ENCODE measurements at places on chromosomes 7 and 10.

DNA sequence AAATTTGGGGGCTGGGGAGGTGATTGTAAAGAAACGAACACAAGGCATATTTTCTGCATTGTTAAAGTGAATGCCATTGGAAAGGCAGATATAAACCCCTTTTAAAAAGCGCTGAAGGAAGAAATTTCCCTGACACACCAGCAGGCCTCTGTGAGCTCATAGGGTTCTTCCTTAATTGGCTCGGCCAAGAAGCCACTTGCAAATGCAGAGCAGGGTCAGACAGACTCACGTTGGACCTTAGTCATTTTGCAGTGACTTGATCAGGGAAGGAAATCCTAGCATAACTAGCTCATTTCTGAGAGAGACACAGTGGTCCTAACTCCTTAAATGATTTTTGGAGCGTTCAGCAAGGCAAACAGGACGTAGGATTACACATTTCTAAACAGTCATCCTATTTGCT is 1461.4 kb downstream of the GATA3 start:
- no peak for DNase-seq

GRCh38 chr7:4461531-4461930 is 220.6 kb upstream of the FOXK1 start:
- DNase-seq = no peak

GRCh38 chr10:116141855-116142254 is 131.2 kb downstream of the GFRA1 start:
- DNase-seq = no peak

DNA sequence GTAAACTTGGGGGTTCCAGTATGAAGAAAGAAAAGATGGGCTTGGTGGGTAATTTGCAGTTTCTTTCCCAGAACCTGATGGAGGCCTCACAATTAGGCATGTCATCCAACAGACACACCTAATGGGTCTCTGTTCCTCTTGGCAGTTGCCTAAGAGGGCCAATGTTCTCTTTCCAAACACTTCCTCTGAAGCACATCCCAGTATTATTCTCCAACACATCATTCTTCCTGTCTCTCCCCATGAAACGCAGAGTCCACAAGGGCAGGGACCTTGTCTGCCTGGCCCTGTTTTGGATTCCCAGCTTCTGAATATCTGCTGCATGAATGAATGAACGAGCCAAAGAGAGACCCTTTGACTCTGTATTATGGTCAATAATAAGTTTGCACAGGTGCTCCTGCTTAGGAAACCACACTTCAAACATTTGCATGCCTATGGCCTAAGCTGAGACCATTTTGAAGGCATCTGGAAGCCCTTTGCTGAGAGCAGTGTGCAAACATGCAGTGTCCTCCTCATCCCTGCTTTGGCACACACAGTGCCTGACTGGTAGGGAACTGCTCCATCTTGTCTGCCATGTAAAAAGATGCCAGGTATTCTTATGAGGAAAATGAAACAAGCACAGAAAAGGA is 100.9 kb upstream of the CHST15 start:
- no peak for DNase-seq

DNA sequence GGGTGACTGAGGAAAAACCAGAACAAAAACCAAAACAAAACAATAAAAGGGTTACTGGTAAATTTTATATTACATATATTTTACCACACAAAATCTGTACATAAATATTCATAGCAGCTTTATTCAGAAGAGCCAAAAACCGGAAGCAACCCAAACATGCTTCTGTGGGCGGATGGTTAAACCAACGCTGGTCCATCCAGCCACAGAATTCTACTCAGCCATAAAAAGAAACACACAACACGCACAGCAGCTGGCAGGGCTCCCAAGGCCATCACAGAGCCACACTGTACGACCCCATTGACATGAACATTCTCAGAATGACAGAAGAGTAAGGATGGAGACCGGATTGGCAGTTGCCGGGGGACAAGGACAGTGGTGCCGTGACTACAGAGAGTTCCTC is 83.6 kb downstream of the PROSER2 start:
- DNase-seq = no peak

GRCh38 chr10:21169271-21169670 is 272.2 kb upstream of the NEBL start:
- no peak for DNase-seq

DNA sequence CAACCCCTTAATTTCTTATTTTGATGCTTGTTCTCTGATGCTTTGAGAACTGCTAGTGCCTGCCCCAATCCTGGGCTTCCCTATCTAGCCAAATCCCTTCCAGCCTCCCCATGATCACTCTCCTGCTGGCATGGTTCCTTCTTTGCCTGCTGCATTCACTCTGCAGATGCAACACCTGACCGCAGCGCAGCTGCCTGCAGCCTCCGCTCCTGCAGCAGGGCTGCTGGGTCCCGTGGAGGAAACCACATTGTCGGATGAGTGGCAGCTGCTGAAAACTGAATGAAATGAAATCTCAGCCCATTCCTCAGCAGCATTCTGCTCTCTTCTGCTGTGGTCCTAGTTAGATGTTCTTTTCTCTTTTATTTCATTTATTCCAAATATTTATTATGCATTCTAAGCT is 320.3 kb downstream of the CCDC3 start:
- DNase-seq = no peak

- no peak for DNase-seq
These were observed 77.1 kb upstream of the UNC5B start for GRCh38 chr10:71135236-71135635.

GRCh38 chr10:101183458-101184183 is 45.6 kb downstream of the LBX1 start:
- DNase-seq = no peak

- peak; percentile 75 for DNase-seq
These were observed 471.7 kb upstream of the GALNT17 start for GRCh38 chr7:70660154-70660818.

GRCh38 chr7:92460510-92460909 is 13.2 kb downstream of the GATAD1 start:
- DNase-seq = no peak

DNA sequence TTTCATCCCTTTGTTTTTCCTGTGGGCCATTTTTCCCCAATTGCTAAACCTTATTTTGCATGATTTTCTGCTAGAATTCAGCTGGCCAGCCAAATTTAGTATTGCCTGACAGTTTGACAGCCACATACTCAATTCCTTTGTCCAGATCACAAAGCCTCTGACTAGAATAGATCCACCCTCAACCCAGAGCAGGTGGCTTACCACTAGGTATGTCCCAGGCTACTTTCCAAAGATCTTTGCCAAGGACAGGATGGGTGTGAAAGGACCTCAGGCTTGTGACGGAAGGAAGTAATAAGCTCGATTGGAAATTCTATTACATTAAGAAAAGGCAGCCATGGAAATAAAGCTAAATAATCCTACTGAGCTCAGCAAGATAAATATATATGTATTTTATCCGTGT is 50.6 kb upstream of the AGK start:
- DNase-seq = no peak

DNA sequence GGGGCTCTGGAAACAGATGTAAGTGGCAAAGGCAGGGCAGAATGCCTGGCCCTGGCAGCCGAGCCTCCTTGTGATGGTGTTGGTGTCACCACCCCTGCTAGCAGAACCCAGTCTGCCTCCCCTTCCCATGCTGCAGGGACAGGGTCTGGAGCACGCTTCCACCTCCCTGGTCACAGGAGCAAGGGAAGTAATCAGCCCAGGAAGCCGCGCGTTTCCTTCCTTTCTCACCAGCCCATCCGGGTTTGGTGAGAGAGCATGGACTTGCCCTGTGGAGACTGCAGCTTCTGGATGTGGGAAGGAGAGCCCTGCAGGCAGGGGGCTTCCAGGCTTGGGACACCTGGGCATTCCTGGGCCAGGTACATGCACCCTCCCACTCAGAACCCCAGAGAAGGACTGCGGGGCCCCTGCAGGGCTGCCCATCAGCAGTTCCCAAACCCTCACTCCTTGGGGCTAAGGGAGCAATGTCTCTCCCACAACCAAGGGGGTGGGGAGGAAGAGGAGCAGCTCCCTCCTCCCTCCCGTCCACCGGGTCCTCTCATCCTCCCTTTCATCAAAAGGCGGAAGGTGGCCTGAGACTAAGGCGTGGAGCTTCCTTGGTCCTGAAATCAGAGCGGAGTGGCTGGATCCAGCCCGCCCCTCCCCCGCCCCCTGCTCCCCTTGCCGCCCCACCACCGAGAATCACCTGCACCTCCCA is 1.8 kb downstream of the MMRN2 start:
- DNase-seq = no peak

DNA sequence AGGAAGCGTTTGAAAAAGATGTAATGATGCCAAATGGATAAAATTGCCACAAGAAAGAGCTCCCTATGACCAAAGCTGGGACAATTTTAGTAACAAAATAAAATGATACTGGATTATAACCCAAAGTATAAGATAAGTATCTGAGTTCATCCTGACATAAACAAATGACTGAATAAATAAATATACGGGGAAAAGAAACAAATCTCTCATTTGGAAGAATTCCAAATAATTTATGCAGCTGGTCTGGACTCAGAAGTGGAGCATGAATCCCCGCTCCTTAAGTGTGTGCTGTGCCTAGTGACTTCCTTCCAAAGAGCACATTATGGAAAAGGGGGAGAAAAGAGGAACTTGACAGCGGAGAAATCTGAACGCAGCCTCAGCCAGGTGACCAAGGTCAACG is 186.2 kb downstream of the RAMP3 start:
- DNase-seq = no peak

- no peak for DNase-seq
These were observed 6.5 kb downstream of the YME1L1 start for GRCh38 chr10:27147701-27148100.

DNA sequence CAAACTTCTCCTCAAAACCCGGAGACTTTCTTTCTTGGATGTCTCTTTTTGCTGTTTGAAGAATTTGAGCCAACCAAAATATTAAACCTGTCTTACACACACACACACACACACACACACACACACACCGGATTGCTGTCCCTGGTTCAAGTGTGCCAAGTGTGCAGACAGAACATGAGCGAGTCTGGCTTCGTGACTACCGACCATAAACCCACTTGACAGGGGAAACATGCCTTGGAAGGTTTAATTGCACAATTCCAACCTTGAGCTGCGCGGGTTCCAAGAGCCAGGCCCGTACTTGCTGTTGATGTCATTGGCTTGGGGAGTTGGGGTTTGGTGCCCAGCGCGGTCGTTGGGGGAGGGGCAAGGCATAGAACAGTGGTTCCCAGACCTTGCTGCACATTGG is 1.7 kb downstream of the EGFR start:
- no peak for DNase-seq

DNA sequence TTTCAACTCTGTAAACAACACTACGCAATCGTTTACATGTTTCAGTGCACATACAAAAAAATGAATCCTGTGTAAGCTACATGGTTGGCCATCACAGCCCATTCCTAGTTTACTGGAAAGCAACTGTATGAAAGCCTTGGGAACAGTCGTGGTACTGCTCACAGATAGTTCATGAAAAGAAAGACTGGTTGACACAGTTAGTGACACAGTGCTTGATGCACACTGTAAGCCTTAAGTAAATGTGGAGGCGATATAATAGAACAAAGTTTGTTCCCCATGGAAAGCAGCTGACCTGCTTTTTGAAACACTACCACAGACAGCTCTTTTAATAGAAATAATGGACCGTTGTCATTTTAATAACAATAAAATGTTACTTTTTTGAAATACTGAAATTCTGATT is 5.1 kb downstream of the CACNA2D1 start:
- no peak for DNase-seq

- DNase-seq = no peak
These were observed 84.0 kb downstream of the ANLN start for GRCh38 chr7:36473454-36474282.

DNA sequence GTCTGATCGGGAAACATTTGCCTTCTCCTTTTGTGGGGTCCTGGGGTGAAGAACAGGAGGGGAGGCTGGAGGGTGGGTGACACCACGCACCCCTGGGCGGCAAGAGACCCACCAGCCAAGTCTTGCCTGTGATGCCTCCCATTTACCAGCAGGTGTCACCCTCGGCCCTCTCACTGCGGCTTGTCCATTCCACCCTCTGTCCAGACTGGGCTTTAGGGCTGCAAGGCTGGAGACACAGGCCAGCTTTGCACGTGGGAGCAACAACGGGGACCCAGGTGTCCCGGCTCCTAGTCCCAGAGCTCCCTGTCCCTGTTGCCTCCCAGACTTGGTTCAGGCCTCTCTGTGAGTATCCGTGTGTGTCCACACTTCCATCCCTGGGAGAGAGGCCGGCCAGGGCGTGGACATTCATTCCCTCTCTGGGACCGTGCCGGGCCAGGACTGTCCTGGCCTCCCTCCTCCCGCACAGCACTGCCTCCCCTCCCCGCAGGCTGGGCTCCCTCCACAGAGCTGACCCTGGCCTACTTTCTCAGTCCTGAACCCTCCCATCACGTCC is 36.2 kb upstream of the GTF2IRD1 start:
- DNase-seq = peak; percentile 29

DNA sequence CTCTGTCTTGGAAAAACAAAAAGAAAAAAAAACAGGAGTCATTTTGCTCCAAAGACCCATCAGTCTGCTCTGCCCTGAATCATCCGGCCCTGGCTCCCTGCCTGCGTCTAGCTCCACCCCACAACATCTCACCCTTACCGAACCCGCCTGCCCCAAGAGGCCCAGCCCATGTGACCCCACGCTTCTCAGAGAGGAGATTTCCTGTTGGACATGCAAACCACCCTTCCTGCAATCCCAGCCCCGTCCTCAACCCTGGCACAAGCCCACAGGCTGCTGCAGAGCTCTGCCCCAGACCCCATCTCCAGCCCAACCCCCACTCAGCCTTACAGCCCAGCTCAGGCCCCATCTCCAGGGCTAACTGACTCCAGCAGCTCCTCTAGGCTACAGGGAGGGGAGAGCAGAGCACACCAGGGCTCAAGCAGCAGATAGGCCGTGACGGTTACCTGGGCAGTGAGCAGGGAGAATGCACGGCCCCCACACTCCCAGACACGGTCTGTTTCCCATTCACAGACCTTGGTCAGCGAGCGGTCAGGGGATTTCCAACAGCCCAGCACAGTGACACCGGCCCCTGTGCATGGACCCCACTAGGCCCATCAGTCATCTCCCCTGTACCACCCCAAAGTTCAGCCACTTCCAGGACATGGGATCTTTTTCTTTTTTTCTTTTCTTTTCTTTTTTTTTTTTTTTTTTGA is 69.9 kb upstream of the GTF2I start:
- DNase-seq = no peak

DNA sequence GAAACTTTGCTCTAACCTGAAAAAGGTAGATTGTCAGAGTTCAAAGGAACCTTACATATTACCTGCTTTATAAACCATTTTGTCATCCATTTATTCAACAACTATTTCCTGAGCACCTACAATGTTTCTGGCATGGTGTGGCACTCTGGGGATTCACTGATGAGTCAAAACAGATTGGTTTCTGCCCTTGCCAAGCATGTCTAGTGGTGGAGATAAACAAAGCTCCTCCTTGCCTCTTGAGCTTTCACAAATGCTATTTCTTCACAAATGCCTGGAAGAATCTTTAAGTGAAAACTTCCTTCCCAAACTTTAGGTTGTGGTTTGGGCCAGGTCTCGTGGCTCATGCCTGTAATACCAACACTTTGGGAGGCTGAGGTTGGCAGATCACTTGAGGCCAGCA is 85.1 kb upstream of the RELN start:
- DNase-seq = no peak

Measured in central memory CD4-positive, alpha-beta T cell (primary cell).